HS-5 (cell line): ENCODE measurements at places on chromosomes 2 and 18.
A peak's percentile ranks its signal among the peaks of the same experiment; 100 is the strongest.

DNA sequence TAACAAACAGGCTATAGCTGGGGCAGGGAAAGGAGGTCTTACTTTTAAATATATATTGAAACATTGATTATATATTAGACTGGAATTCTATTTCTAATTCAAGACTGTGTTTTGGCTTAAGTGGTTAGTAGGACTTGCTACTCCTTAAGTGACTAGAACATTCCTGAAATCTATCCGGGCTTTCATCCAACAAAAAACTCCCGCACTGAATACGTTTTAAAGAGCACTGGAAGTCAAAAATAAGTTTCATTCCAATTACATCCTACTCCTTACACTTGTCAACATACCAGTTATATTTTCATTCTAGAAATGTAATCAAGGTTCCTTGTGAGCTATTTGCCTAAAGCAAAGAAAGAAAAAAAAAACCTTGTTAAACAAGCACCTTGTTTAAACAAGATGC is 204.6 kb downstream of the SP3 start:
- no peak for DNase-seq

GRCh38 chr2:223855426-223855825 is 18.0 kb upstream of the AP1S3 start:
- DNase-seq = no peak

- no peak for DNase-seq
These were observed 27.2 kb downstream of the CABLES1 start for GRCh38 chr18:23162473-23162872.

GRCh38 chr2:22056621-22057132 is 932.9 kb downstream of the TDRD15 start:
- no peak for DNase-seq

GRCh38 chr2:37636381-37637066 is 34.9 kb downstream of the CDC42EP3 start:
- no peak for DNase-seq

DNA sequence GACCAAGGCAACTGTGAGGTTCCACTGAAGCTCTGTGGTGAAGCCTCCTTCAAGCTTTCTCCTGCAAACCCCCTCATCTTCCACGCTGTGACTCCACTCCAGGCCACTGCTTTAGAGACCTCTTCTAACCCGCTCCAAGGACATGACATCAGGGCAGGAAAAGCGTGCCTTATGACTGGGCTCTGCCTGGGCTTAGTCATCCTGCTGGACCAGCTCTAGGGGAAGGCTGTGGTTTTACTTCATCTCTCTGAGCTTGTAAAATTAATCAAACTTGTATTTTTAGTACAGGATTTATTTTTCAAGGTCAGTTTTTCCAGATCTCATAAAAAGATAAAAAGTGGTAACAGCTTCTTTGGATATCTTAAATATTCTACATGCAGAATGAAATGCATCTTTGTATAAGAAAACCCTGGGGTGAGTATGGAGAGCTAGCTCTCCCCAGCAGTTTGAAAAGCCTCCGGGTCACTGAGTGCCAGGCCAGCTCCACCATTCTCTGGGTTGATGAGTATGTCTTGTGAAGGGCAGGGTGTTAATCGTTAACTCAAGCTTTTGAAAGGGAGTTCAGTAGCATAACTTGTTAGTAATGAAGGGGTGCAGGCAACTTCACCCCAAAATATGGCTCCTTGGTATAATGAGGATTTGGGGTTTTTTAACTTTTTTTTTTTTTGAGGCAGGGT is 33.1 kb upstream of the YPEL5 start:
- DNase-seq = peak; percentile 75

DNA sequence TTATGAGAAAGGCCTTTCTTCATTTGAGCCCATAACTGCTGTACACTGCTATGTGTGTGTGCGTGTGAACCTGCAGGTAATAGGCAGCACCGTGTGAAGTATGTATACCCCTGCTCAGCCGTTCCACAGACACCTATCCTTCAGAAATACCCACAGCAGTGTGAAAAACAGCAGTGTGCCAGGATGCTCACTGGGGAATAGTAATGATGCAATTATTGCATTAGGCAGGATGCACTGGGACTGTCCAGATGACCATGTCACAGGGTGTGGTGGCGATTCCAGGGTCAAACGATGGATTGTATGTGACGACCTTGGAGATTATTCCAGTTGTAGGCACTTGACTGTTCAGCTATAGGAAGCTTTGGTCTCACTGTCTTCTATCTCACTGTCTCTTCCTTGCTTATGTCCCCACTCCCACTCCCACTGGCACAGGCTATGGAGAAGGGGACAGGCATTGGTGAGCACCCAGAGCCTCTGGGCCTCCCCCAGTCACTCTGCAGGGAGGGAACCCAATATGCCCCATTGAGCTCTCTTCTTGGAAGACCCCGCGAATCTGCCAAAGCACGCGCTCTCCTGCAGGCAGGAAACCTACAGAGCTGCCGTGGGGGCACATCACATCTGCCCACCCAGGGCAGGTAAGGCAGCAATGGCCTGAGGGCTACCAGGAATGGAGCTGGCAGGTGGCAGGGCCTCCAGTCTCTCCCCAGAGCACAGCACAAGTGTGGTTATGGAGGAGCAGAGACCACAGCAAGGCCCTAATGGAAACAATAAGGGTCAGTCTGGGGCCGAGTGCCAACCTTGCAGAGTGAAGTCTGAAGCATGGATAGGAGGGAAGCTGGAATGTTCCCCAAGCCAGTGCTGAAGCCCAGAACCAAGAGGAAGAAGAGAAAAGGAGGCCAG is 518.9 kb upstream of the RAB6C start:
- no peak for DNase-seq

DNA sequence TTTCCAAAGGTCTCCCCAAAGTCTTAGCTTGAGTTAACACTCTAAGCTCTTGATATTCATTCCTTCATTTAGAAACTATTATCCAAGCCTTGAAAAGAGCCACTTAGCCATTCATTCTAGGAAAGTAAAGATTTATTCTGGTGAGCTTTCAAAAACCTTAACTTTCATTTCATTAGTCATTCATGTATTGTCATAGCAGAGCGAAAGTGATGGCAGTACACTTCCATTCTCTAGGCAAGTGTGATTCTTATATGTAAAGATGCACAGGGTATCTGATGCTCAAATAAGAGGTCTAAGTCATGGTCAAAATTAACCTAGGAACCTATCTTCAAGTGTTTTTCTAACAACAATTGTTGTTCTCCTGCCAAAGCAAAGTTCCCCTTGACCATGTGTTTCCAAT is 553.0 kb upstream of the FANCL start:
- DNase-seq = no peak

DNA sequence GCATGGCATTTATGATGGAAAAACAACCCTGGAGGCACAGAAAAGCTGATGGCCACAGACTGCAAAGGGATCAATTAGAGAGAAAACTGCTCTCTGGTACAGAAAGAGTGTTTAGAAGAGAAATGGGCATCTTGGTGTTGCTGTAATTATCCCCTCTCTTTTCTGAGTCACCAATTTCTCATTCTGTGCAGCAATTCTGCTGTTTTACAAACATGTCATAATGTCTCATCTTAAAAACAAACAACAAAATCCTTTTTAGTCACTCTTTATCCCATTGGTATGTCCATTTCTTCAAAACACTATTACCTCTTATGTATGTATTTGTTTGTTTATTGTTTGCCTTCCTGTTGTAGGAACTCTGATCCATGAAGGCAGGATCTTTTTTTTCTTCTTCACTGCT is 73.9 kb upstream of the HK2 start:
- DNase-seq = no peak

- no peak for DNase-seq
These were observed at the start of gene SFTPB for GRCh38 chr2:85668009-85668856. Gene SFTPB, minus strand, starts transcription at chr2:85668199. Its CDS starts 16 bp downstream, at chr2:85668183.

DNA sequence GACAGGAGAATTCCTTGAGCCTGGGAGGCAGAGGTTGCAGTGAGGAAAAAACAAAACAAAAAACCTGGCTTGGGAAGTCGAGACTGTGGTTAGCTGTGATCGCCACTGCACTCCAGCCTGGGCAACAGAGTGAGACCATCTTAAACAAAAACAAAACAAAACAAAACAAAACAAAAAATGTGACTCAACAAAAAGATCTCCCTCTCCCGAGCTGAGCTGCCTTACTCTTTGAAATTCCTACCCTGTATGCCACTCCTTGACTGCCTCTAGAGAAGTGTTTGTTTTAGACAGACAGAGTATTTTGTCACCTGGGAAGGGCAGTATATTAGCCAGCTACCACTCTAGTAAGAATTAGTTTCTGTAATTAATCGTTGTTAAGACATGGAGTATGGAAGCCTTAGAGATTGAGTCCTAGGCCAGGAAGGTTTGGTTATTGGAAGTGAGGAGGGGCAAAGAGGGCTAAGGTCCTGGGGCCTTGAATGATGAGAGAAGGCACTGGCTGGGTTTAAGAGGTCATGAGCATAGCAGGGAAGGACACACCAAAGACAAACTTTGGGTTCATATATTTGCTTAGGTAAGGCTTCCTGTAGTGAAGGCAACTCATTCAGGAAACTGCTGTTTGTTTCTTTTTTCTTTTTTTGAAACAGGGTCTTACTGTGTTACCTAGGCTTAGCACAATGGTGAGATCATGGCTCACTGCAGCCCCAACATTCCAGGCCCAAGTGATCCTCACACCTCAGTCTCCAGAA is 56.0 kb downstream of the HAUS1 start:
- no peak for DNase-seq

- DNase-seq = no peak
These were observed 15.1 kb downstream of the CLIP4 start for GRCh38 chr2:29130295-29130694.

GRCh38 chr2:119407430-119408220 is 24.0 kb upstream of the TMEM37 start:
- no peak for DNase-seq

DNA sequence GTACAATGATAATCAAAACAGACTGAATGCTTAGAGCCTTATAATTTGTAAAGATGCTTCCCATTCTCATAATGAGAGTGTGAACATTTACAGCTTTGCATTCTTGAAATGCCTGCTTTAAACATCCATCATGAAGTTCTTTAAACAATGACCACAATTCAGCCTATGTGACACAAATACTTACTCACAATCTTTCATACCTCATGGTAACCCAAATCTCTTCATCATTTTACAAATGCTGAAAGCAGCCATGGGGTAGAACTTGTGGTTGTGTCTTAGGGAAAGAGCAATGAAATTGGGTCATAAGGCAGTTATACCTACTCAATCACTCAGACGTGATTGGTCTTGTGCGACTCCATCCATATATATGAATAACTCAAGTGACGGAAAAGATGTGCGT is 140.7 kb downstream of the RND3 start:
- no peak for DNase-seq

GRCh38 chr18:68564961-68565360 is 149.9 kb downstream of the TMX3 start:
- no peak for DNase-seq

DNA sequence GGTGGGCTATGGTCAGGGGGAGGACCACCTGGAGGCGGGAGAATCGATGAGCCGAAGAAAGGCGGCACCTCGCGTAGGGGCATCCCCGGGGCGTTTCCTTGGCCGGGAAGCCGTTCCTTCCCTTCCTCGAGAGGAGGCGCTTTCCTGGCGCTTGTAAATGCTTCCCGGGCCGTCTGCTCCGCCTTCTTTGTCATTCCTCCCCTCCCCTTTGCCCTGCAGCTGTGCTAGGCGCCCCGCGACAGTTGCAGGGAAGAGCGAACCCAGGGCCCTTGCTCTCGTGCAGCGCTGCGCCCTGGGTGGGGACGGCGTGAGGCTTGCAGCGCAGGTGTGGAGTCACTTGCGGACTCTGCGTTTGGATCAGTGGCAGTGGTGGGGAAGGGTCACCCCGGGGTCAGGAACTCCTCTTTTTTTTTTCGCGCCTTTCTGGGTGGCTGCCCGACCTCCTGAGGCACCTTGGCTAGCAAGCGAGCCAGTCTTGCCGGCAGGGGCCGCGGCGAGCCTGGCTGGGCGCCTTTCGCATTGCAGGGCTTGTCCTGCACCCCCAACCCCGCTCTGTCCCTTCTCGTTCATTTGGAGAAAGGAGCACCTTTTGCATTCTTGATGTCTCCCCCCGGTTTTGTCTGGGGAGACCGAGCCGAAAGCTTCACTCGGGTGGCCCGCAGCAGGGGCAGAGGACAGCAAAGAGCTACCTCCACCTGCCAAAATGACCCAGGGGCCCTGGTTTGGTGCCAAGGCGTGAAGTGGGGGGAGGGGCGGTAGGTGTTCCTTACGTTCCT is 858 bp downstream of the KCNS3 start:
- peak; percentile 31 for DNase-seq

DNA sequence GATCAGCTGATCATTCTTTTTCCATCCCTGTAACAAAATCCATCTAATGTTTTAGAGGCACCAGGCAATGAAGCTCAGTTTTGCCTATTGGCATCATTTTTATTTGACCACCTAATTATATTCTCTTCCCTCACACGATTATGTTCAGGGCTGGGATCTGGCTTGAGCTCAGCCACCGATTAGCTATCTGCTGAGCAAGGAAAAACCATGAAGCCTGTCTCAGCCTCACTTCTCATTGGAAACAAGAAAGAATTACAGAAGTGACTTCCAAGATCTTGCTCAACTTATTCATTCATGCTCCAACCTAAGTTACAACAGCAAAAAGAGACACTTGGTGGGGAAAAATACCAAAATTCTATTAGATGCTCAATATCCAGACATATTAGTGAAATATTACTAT is 139.0 kb upstream of the SH3BP4 start:
- no peak for DNase-seq

DNA sequence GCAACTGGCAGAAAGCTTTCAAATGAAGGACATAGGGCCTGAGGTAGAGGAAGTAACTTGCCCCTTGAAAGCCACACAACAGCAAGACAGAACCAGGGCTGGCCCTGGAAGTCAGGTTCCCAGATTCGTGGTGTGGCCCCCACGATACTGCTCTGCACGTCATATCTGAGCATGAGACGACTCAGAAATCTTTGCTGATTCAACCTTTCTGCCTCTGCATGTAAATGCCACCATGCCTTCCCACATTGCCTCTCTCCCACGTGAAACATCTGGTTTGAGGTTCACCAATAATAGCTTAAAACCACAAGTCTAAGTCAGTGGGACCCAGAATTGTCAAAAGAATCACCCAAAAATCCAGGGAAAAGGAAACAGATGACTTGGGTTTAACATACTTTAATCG is 214.0 kb upstream of the TRIB2 start:
- DNase-seq = no peak

DNA sequence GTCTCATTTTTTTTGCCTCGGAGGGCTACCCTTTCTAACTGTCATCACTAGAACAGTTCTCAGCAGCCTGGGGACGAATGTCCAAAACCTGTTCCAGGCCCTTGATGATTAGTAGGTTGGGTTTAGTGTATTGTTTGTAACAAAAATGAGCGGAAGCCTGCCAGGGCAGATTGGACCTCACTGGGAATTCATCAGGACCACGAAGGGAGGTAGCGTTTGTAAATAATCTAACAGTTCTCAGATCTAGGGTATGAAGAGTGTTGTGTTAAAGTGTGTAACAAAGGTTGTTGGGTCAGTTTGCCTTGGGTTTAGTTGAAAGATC is 799 bp downstream of the CEP68 start:
- no peak for DNase-seq

DNA sequence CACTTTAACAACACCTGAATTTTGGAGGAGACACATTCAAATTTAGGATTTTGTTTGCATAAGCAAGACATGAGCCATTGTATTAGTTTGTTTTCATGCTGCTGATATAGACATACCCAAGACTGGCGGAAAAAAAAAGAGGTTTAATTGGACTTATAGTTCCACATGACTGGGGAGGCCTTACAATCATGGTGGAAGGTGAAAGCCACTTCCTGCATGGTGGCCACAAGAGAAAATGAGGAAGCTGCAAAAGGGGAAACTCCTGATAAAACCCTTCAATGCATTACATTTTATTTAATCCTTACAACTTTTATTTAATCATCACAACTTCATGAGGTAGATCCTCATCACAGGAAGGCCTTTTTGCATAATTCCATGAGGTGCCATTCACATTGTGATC is 242.0 kb upstream of the STON1 start:
- DNase-seq = no peak

- no peak for DNase-seq
These were observed 5.8 kb downstream of the UNC50 start for GRCh38 chr2:98614024-98614739.
